ENCODE measurements at places on chromosomes 6 and 20.

- DNase-seq, result no peak
Observed at GRCh38 chr6:142304241-142304640, 2.4 kb downstream of the ADGRG6 start.

- peak; percentile 90 for DNase-seq
Observed at GRCh38 chr6:31399589-31400466, 3.6 kb upstream of the MICA start.

DNA sequence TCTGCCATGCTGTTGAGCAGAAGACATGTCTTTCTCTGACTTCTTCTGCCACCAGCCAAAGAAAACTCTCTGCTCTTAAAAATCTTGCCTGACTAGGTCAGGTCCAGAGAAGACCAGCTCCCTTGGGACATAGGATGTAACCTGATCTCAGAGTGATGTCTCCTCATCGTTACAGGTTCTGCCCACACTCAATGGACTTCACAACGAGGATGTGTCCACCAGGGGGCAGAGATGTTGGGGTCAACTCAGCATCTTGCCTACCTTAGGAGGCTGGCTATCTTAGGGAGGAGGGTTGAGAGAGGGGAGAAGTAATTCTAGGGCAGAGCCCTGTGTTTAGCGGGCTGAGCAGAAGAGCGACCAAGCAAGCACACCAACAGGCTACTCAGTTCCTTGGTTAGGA lies 207.6 kb upstream of the CDH4 start:
- DNase-seq, result no peak

DNA sequence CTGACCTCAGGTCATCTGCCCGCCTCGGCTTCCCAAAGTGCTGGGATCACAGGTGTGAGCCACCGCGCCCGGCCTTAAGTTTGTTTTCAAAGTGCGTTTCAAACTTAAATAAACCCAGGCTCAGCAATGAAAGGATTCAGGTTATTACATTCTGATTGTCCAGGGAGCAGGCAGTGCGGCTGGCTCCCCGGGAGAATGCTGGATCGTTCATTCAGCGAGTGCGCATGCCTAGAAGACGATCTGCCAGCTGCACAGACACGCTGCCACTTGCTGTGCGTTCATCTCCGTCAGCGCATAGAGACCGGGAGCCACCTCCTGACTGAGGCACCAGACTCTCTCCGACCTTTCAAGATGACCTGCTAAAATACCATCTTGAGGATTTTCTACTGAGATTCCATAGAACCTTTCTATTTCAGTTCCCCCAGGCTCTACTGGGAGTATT lies 163.9 kb upstream of the ZNF217 start:
- DNase-seq, result no peak

DNA sequence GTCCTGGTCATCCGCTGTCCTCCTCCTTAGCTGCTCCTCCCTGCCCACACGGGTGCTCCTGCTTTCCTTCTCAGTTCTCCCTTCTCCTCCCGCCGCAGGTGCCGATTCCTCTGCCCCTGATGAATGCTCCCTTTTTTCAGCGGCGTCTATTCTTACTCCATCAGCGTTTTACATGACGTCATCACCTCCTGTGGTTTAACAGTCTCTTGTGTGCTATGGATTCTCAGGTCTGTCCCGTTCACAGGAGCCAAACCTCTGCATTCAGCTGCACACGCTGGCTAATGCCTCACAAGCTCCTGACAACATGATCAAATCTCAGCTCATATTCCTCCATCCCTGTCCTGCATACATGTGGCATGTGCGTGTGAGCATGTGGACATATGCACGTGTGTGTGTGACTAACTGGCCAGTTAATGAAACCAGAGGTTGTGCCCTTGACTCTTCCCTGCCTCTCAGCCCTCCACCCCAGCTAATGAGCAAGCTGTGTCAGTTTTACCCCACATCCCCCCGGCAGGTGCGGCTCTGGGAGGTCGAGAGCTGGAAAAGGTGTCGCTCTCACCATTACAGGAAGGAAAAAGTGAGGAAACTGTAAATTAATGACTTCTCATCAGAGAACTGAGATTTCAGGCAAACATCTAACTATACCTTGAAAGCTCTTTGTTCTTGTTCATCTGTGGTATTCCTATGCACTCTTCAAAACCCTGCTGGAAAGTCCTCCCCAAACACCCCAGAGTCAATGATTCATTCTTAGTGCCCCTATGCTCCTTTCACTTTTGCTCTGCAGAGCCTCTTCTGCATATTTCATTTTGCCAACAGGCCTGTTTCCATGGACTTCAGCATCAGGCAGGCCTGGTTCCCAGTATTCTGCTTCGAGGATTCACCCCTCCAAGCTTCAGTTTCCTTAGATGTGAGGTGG lies 163.1 kb downstream of the TTLL2 start:
- DNase-seq, result no peak

DNA sequence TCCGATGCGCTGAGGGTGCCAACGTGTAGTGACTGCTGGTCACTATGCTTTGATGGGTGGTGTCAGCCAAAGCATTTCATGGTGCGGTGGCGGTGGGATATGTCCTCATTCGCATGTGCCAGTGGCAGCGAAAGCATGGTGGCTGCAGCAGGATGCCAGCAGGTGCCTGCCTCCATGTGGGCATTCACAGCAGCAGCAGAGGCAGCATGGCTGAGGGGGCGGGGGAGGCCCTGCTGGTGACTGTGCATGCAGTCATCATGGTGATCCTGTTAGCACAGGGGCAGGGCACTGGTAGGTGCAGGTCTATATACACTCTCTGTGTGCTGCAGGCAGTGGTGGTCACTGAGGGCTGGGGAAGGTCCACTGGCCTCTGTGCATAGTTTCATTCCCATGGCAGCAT lies 22.0 kb downstream of the FIG4 start:
- DNase-seq, result no peak

DNA sequence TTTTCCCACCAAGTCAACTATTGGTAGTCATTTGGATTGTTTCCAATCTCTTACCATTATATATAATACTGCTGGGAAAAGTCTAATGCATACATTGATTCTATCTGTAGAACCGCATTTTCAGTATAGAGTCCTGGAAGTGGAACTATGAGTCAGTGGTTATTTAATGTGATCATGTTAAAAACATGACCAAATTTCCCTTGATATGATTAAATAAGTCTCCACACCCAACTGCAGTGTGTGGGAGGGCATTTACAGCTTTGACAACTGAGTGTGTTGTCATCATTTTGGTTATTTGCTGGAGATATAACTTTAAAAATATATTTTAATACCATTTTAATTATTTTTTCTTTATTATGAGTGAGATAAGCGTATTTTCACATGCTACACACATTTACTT lies 1027.6 kb downstream of the EYS start:
- DNase-seq, result no peak

DNA sequence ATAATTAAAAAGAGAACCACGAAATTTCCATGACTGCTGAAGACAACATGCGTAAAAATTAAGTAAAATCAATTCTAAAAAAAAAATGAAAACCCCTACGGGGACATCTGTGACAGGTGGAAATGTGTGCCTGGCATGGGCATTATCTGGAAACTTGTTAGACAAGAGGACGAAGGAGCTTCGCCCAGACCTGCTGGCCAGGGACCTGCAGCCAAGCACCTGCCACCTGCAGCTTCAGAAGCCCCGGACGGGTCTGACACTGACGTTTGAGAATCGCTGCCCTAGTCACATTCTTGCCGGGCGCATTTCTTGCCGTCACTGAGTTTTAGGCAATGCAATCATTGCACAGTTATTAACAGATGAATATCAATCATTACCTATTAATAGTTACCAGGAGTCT lies 140.3 kb downstream of the SMOC2 start:
- DNase-seq, result no peak

DNA sequence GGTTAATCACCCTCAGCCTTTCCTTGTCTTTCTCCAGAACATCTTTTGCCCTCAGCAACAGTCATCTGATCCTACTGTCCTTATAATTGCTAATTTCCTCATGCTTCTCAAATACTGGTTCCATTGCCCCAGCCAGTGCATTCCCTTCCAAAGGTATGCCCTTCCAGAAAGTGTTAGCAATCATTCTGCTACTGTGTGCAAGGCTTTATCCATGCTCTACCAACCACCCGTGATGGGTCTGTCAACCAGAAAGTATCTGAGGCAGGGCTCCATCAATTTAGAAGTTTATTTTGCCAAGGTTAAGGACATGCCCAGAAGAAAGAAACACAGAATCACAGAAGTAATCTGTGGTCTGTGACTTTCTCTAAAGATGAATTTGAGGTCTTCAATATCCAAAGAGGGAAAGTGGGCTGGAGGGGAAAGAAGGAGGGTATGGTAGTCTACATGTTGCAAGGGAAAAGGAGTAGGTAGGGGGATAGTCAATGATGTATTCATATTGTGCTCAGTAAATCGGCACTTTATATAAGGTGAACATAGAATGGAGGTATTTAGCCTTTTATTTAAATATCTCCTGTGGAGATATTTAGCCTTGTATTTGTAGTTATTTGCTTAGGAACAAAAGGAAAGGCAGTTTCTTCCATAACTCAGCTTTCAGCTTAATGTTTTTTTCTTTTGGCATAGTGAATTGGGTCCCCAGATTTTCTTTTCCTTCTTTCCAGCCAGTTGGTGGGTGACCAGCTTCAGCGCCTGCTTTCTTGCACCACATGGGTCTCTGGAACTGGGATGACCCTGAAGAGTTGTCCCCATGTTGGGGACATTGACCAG lies 35.2 kb upstream of the PAQR8 start:
- peak; percentile 14 for DNase-seq

GRCh38 chr20:59185809-59186208 lies 22.2 kb downstream of the ZNF831 start:
- no peak for DNase-seq

DNA sequence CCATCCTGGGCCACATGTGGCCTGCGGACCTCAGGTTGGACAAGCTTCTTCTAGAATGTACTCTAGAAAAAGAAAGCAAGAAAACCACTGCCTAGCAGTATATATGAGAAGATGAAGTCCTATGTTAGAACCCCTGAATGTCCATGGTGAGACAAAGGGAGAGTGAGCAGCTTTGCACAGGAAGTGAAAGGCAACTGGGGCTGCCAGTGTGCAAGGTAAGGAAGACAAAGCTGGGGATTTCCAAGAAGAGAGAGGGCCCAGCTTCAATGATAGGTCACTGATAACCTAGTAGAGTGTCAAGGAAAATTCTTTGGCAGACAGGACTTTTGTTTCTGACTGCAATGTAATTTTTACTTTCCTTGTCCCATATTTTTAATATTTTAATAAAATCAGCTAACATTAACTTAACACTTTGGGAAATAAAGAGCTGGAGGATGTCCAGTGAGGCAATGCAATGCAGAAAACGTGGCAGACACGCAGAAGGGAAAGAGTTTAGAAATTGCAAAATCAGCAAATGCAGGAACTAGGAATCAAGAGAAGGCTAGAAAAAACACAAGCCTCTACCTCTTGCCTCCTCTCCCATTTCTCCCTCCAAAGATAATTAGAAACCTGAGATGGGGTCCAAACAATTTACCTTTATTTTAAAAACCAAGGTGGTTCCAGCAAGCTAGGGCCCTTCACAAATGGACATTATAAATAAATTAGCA lies 47.4 kb downstream of the CYP39A1 start:
- DNase-seq, result no peak

- no peak for DNase-seq
Observed at GRCh38 chr6:159084493-159085091, 39.8 kb upstream of the TAGAP start.

- DNase-seq, result no peak
Observed at GRCh38 chr20:57451795-57452661, 60.8 kb downstream of the RBM38 start.

GRCh38 chr20:46044896-46045295 lies 15.9 kb downstream of the SLC12A5 start:
- DNase-seq, result no peak

- no peak for DNase-seq
Observed at GRCh38 chr20:57619051-57619831, 985 bp downstream of the ZBP1 start.

GRCh38 chr6:159979136-159979874 lies 10.4 kb downstream of the IGF2R start:
- no peak for DNase-seq

DNA sequence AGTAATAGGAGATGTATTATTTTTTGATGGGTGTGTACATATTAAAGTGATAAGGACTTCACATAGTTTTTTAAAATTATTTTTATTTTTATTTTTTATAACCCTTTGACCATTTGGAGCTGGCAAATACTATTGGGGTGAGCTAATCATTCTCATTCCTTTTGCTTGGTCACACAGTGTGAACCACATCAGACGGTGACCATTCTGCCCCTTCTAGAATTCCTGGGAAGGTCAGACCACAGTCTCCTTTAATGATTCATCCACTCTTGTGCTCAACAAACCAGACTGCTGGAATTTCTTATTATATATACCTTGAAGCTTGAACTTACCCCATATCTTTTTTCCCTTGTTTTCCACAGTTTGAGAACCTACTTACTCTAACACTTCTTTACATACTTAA lies 23.9 kb upstream of the PRL start:
- DNase-seq, result no peak

DNA sequence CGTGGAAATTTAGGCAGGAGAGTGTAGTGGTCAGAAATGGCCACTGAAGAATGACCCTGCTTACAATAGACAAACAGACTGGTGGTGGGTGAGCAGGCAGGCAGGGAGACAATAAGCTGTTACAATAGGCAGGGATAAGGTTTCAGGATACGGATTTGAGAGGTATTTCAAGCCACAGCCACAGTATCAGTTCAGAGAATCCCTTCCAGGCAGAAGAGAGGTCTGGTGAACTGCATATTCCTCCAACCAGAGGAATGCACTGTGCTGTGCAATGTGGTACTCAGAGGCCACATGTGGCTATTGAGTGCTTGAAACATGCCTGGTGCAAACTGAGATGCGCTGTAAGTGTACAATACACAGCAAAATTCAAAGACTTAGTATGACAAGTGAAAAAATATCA lies 20.6 kb downstream of the RMND1 start:
- DNase-seq, result no peak

DNA sequence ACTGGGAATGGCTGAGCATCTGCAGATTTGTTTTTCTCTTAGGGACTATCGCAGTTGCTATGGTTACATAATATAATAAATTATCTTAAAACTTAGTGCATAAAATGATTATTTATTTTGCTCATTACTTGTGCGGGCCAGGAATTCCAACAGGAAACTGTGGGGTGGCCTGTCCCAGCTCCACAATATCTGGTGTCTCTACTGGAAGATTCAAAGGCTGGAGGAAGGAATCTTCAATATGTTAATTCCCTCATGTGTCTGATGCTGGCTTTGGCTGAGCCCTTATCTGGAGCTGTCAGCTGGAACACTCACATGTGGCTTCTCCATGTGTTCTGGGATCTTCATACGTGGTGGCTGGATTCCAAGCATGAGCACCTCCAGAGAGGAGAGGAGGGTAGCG lies 23.9 kb upstream of the B3GAT2 start:
- no peak for DNase-seq

GRCh38 chr6:149164199-149164750 lies 153.2 kb upstream of the TAB2 start:
- no peak for DNase-seq

- DNase-seq, result no peak
Observed at GRCh38 chr6:162666246-162666645, 61.3 kb downstream of the PRKN start.

GRCh38 chr20:43513372-43513930 lies 6.0 kb downstream of the L3MBTL1 start:
- no peak for DNase-seq
